NCI-H69 (cell line): ENCODE measurements at places on chromosomes 3 and 15.

GRCh38 chr3:142056656-142057330 lies 92.6 kb downstream of the TFDP2 start:
- no peak for DNase-seq

- DNase-seq, result peak; percentile 99
Observed at GRCh38 chr15:63466378-63467192, 37.8 kb upstream of the USP3 start.

DNA sequence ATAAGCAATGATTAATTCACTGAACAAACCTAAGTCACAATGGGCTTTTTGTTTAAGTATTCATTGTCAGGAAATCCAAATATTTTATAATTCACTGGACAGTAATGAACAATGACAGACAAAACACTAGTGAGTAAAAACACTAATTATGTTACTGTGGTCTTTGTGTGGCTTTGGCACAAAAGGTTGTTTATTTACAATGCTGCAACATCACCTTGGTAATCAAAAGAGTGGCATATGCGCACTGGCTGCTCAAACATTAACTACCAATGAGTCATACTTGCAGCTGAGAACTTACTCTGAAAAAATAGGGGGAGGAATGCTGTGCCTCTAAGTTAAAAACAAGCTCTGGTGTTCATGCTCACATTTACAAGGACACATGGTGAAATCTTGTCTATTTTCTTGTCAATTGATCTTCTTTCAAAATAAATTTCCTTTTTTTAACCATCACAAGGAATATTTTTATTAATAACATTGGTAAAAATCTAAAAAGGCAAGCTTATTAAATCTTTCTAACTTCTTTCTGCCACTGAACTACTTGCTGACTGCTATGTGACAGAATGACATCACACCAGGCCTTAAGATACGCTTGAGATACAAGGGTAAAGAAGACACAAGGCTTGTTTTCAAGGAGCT lies 85.2 kb upstream of the PPIB start:
- peak; percentile 96 for DNase-seq

GRCh38 chr15:100786901-100787566 lies 92.6 kb upstream of the ALDH1A3 start:
- no peak for DNase-seq

DNA sequence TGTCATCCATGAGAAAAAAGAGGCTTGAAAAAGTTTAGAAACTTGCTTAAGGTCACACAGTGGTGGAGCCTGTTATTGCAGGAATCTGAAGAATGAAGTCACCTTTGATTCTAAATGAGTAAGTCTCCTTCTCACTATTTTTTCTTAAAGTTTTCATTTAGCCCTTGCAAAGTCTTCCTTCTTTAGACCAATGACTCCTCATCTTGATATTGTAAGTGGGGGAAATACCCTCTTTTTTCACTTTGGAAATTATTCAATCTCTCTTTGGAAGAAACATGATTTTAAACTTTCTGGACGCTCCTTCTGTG lies 787 bp upstream of the SLMAP start:
- peak; percentile 24 for DNase-seq

GRCh38 chr15:37758412-37758811 lies 176.0 kb upstream of the TMCO5A start:
- DNase-seq, result no peak

- DNase-seq, result no peak
Observed at GRCh38 chr15:96029172-96029571, 301.3 kb upstream of the NR2F2 start.

- DNase-seq, result no peak
Observed at GRCh38 chr3:151579571-151580270, 118.9 kb upstream of the IGSF10 start.

DNA sequence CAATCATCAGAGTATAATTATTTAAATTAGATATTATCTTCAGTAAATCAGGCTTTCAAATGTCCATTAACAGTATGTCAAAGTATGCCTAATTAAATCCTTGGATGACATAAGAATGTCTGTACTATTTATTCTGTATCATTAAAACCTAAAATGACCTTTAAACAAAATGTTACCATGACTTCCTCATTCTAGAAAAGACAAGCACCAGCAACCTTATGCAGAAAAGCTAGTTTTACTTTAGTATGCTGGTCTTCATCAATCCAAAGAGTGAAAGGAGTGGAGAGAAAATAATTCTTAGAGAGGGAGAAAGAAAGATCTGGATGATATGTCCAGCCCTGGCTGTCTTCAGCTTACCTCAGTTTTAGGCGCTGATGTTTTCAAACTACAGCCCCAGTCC lies 140.1 kb upstream of the UBE2E2 start:
- no peak for DNase-seq

DNA sequence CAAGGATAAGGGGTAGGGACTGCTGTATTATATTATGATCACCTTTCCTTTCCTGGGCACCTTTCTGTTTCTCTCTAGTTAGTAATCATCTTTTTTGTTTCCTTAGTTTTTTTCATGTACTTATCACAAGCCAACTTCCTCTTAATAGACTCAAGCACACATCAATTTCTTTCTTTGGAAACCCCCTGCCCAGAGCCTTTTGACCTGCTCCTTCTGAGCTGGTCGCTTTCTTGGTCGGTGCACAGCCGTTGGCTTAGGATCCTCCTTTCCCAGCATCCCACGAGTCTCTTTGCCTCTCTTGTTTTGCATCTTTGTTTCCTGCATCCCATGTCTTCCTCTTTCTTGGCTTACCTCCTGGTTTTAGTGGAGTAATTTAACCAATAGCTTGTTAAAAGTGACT lies 26.9 kb downstream of the GASK1A start:
- no peak for DNase-seq

DNA sequence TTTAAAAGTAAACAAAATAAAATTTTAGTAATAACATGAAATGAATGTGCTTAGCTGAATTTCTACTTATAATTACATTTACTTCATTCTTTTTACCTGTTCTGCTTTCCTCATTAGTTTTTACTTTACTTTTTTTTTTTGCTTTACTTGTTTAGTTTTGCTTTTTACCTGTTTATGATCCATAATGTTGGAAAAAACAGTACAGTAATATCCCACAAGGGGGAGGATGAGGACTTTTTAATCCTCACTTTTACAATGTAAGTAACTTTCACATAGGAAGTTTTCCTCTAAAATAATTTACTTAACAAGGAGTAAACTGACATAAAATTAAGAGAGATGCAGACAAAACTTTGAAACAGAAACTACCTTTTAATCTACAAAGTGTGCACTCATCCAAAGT lies 268.7 kb downstream of the TBC1D5 start:
- DNase-seq, result peak; percentile 6

DNA sequence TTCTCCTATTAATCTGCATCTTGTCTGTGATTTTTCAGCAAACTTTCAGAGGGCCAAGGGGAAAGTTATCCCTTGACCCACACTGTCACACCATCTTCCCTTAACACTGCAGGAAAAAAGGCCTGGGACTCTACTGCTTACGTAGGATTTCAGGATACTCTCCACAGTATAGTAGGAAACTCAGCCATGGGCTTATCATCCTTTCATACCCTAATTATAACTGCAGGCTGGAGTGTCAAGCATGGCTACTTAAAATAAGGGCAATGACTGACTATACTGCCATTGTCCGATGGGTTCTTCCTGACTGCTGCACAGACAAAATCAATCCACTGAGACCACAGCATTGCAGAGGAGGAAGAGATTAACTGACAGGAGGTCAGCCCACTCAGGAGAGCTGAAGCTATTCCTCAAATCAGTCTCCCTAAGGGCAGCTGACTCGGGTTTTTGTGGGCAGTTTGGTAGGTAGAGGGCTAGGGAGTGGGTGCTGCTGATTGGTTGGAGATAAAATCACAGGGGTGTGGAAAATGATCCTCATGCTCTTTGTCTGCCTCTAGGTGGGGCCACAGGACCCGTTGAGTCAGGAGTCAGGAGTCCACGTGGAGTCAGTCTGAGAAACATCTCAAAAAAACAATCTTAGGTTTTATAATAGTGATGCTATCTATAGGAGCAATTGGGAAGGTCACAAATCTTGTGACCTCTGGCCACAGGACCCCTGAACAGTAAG lies 118.2 kb upstream of the STRIT1 start:
- no peak for DNase-seq

DNA sequence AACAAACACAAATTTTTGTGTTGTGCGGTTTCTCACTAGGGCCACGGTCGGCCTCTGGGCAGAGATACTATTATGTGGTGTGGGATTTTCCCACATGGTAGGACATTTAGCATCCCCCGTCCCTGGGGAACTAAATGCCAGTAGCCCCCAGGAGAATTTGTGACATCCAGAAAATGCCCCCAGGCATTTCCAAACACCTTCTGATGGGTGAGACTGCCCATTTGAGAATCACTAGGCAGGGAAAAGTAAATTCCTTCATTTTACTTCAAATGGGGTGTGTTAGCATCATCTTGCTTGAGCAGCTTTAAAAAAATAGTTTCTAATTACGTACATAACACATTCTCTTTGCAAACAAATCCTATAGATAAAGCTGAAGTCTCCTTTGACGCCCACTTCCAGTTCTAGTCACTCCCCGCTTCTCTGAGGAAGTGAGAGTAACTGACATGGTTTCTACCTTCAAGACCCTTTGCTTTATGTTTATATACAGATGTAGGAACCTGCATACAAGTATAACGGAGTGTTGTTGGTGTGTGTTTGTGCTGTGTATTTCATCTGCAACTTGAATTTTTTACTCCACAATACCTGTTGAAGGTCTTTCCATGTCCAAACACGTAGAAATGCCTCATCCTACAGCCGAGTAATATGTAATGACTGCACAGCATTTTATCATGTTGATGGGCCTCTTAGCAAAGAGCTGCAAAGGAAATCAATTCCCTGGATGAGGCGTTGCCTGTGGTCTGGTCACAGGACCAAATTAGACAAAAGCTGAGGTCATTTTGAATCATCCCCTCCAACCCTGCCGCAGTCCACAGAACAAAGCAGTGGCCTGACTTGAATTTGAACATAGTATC lies 31.4 kb upstream of the ZBTB38 start:
- no peak for DNase-seq

- DNase-seq, result no peak
Observed at GRCh38 chr3:128573160-128573559, 77.5 kb downstream of the RPN1 start.

GRCh38 chr3:81378552-81379293 lies 382.7 kb downstream of the GBE1 start:
- no peak for DNase-seq

GRCh38 chr15:70153921-70154717 lies 56.4 kb upstream of the TLE3 start:
- no peak for DNase-seq

DNA sequence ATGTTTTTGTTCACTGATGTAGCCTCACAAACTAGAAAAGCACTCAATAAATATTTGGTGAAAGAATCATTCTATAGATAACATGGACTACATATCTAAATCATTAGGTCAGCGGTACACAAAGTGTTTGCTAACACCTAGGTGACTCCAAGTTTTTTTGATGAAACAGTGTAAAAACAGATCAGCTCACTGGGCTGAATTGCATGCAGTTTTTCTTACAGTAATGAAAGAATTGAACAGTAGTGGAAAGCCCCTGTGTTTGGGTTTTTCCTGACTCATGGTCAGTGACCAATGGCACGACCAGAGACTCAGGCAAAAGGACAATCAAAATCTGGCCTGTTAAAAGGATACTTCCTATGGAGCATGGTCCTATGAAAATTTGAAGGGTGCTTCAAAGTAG lies 384.3 kb upstream of the EPHA6 start:
- no peak for DNase-seq

GRCh38 chr3:143668924-143669790 lies 179.1 kb downstream of the SLC9A9 start:
- DNase-seq, result no peak

- peak; percentile 22 for DNase-seq
Observed at GRCh38 chr3:102741105-102741504, 306.3 kb downstream of the ZPLD1 start.

DNA sequence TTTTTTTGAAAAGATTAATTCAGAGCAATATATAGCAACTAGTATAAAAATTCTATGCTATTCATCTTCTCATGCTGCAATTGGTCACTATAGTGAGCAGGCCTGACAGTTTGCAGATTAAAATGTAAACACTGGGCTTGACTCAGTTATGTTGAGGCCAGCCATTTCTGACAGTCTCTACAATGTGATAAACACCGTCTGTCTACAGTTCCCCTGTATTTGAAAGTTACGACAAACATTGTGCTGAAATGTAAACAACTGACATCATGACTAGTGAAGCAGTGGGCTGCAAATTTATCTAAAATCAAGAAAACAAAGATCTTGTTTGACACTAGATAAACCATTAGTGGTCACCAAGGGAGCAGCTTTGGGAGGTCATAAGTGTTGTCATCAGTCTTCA lies 197.4 kb downstream of the ISL2 start:
- peak; percentile 30 for DNase-seq

DNA sequence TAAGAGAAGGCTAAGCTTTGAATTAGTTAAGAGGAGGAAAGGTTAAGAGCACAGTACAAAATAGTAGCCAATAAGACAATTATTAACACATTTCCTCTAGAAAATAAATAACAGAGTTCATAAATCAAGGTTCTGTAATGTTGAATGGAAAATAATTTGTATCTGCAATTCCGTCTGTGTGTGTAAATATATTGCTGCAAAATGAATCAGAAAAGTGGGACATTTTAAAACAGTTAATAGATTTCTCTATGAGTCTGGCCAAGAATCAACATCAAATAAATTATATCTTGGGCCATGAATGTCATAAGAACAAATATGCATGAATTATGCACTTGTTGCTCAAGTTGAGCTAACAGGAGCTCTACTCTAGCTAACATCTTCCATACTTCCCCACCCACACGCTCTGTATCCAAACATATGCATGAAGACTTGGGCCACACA lies 14.2 kb upstream of the SUCNR1 start:
- DNase-seq, result peak; percentile 5

DNA sequence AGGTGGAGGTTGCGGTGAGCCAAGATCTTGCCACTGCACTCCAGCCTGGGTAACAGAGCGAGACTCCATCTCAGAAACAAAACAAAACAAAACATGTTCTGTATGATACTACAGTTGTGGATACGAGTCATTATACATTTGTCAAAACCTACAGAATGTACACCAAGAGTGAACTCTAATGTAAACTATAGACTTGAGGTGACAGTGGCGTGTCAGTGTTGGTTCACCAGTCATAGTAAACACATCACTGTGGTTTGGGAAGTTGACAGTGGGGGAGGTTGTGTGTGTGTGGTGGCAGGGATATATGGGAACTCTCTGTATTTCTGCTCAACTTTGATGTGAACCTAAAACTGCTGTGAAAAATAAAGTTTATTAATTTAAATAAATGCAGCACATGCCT lies 33.0 kb upstream of the GNB5 start:
- DNase-seq, result no peak

DNA sequence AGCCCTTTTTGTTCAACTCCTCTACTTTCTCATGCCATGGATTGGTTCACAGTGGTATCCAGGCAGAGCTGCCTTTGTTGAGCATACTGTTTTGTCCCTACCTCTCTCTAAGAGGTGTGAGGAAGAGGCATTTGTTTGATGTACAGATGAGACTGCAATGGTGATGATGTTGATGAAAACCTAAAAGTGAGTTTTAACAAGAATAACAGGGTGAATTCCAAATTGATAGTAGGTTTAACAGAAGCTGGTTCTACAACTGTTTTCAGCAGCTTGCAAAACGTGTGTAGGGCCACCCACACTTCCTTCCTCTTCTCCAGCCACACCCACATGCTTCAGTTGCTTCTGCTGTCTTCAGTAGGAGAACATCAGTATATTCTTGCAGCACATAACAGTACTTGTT lies 10.2 kb downstream of the SNRK start:
- no peak for DNase-seq
